ENCODE measurements at places on chromosomes 16 and 17.

- no peak for DNase-seq
Observed at GRCh38 chr17:49597928-49598655, 22.4 kb downstream of the NXPH3 start.

DNA sequence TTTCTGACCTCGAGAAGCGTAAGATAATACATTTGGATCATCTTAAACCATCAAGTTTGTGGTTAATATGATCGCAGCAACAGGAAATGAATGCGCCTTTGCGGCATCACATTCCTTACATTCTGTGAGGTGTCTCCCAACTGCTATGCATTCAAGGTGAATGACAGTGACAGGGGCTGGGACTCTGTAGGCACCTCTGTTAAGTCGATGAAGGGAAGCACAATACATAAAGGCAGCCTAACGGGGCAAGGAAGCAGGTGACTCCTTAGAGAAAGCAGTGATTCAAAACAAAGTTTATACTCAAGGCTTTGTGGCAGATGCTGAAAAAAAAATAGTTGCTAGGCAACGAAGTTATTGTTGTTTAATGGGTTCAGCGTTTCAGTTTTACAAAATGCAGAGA is 21.6 kb upstream of the EVPL start:
- no peak for DNase-seq

- DNase-seq: no peak
Observed at GRCh38 chr16:63744077-63744874, 1377.6 kb downstream of the CDH11 start.

DNA sequence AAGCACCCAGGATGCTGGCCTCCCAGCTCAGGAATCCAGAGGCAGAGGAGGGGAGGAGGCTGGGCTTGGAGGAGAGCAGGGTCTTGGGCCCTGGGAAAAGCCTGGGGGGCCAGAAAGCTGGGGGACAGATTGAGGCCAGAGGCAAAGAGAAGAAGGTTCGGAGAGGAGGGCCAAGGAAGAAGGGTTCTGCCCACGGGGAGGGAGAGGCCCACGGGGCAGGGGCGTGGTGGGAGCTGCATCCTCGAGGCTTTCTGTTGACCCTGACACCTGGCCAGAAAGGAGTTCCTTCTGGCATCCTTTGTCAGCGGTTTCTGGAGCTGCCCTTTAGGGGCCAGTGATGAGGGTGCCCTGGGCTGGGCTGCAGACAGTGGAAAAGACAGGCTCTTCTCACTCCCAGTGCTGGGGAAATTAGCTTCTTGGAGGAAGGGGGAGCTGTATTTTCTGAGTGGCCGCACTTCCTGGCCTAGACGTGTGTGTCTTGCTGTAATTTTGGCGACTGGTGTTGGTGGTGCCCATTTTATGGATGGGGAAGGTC is 308.7 kb downstream of the SEC14L1 start:
- no peak for DNase-seq

- no peak for DNase-seq
Observed at GRCh38 chr16:73086108-73086507, 38.2 kb upstream of the ZFHX3 start.

- no peak for DNase-seq
Observed at GRCh38 chr16:26050472-26050871, 358.7 kb downstream of the HS3ST4 start.

DNA sequence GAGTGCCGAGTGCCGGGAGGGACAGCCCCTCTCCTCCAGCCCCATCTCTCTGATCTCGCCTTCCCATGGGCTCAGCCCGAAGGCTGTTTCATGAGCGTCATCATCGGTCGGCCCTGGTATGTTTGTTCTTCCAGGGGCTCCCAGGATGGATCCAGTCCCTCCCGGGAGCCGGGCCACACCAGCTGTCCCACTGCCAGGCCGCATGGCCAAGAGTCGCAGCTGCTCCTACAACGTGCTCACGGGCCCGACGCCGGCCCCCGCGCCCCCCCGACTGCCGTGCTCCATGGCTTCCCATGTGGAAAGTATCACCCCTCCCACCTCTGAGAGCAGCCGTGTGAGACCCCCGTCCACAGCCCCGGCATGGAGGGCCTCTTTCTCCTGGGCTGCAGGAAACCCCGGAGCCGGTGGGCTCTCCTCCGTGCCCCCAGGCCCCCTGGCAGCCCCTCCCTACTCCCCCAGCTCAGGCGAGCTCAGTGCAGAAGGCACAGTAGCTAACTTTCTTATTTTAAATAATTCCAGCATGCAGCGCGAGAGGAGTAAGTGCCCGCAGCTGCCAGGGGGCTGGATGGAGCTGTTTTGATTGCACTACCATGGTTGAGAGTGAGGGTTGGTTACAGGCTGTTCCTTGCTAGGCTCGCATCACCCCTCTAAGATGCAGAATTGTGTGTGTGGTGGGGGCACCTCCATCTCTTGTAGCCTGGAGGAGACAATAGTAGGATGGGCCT is 26.6 kb upstream of the GSE1 start:
- no peak for DNase-seq

- DNase-seq: no peak
Observed at GRCh38 chr16:72073560-72074230, 10.7 kb downstream of the HPR start.

- DNase-seq: no peak
Observed at GRCh38 chr16:68235108-68235886, 630 bp downstream of the ESRP2 start.

- DNase-seq: no peak
Observed at GRCh38 chr17:52027081-52027480, 131.4 kb downstream of the CA10 start.

Measured in stimulated activated CD8-positive, alpha-beta memory T cell treated with anti-CD3 and anti-CD28 coated beads, Interleukin-4, amount 100 ng/mL, for 4 hours (primary cell).